ENCODE measurements at places on chromosomes 11 and 22. TPM values are rescaled to one million over a fixed set of nuclear protein-coding genes. Genes with fewer than 3 reads are reported as not detected.
A peak's percentile ranks its signal among the peaks of the same experiment; 100 is the strongest.

DNA sequence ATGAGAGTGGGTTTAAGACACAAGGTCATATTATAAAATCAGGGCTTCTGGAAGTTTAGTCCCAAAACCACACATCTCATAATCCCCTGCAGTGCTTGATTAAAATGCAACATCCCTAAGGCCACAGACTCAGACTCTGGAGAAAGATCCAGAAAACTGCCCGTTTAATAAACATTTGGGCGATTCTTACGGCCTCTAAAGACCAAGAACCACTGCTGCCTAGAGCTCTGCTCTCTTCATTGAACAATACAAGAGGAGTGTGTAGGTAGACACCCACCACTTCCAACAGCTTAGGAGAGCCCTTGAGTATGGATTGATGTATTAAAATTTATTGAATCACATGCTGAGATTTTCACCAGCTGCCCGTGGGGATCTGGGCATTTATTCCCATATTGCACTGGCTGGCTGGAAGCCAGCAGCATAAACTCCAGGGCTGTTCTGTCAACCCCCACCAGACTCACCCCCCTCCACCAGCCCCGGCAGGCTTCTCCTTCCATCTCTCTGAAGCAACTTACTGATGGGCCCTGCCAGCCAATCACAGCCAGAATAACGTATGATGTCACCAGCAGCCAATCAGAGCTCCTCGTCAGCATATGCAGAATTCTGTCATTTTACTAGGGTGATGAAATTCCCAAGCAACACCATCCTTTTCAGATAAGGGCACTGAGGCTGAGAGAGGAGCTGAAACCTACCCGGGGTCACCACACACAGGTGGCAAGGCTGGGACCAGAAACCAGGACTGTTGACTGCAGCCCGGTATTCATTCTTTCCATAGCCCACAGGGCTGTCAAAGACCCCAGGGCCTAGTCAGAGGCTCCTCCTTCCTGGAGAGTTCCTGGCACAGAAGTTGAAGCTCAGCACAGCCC is 749 bp upstream of the BEST1 start:
- peak; percentile 79 for DNase-seq

DNA sequence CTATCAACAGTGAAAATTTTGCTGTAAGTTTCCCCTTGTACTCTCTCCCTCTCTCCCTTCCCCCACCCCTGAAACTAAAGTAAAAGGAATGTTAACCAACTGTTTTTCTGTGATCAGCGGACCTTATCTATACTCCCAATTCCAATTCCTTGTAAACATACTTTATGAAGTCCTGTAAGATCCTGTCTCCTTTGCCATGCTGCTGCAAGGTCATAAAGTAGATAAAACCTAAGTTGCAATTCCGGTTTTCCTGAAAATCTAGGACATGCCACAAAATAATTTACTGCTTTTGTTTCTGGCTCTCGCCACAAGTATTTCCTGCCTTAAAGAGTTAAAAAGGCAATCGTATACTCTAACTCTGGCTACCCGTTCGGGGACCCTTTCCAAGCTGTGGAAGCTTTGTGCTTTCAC is 1469.0 kb downstream of the LRRC4C start:
- DNase-seq = no peak

- no peak for DNase-seq
Measured at GRCh38 chr11:80816966-80817365, 1376.1 kb upstream of the TENM4 start.

DNA sequence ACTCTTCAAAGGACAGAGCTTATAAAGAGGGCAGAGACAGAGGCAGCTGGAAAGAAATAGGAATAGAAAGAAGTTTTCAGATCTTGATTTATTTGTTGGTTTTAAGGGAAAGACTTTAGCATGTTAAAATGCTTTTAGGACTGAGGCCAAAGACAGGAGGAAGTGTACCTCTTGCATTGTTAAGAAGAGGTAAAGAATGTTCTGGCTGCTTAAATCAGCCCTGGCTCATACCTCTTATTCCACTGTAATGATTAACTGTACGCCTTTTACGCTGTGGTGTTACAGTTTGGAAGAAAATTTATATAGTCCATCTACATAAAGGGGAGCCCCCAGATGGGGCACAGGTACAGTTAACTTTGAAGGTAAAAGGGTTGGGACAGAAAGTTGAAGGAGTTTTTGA is 10.1 kb upstream of the MPZL2 start:
- DNase-seq = no peak

GRCh38 chr11:126833065-126833464 is 167.5 kb downstream of the KIRREL3 start:
- DNase-seq = no peak

GRCh38 chr22:27673839-27674238 is 127.7 kb downstream of the MN1 start:
- no peak for DNase-seq

DNA sequence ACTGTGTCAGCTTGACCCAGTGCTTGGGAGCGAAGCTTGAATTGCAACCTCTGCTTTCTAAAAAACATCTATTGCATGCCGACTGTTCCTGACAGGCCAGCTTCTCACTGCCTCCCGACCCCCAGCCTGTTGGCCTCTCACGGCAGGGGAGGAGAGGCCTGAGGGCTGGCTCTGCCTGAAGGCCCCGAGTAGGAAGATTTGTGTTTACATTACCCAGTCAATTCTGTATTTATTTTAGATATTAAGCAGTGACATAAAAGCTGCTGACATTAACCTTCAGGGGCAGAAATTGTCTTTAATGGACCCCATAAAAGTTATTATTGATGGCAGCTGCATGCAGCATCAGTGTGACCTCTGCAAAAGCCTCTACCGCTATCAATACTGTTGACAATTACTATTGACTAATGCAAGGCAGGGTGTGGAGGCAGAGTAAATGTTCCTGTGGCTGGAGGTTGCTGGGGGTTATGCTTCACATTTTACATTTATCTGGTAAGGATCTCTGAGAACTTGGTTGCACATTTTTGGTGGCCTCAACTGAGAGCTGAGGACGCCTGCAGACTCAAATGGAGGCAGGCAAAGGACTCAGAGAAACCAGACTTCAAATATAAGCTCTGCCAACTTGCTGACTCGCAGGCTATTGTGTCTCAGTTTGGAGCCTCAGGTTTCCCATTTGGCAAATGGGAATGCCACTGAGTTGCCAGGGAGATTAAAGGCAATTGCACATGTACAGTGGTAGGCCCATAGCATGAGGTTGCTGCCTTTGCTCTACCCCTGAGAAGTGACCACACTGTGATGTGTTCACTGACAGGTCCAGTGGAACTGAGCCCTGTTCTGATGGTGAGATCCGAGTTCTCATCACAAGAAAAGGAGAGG is 380.5 kb downstream of the TENM4 start:
- DNase-seq = no peak

GRCh38 chr11:111792955-111793500 is 26.8 kb upstream of the PPP2R1B start:
- no peak for DNase-seq

GRCh38 chr11:118090545-118091162 is 3.9 kb upstream of the SMIM35 start:
- no peak for DNase-seq

H19 gene
- 601 TPM for polyA plus RNA-seq

FADS2 gene
- polyA plus RNA-seq = 20.6 TPM

DNA sequence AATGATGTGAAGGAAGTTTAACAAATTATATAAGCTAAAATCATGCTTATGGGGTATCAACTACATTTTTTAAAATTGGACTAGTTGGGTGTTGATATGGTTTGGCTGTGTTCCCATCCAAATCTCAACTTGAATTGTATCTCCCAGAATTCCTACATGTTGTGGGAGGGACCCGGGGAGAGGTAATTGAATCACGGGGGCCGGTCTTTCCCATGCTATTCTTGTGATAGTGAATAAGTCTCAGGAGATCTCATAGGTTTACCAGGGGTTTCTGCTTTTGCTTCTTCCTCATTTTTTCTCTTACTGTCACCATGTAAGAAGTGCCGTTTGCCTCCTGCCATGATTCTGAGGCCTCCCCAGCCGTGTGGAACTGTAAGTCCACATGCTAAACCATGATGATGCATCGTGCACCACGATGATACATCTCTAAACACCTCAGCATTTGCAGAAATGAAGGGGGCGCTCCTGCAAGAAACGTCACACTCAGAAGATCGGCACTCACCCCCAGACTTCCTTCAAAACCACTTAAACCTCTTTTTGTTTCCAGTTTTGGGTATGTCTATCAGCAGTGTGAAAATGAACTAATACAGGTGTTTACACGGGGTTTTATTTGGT is 340.0 kb downstream of the SHANK2 start:
- DNase-seq = no peak

DNA sequence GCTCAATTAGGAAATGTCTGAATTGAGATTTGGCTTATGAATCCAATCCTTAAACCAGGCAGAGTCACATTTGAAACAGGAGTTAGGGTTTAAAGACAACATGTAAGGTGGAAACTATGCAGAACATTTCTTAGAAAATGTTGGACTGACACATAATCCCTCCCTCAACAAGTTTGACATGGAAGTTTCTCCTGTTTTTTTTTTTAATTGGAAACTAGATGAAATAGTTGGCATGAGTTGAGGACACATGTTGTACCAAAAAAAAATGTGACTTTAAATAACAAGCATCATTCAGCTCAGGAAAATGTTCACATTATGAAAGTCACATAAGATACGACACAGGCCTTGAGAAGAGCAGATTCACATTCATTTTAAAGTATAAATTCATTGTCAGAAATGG is 154.9 kb upstream of the DDI1 start:
- no peak for DNase-seq

DNA sequence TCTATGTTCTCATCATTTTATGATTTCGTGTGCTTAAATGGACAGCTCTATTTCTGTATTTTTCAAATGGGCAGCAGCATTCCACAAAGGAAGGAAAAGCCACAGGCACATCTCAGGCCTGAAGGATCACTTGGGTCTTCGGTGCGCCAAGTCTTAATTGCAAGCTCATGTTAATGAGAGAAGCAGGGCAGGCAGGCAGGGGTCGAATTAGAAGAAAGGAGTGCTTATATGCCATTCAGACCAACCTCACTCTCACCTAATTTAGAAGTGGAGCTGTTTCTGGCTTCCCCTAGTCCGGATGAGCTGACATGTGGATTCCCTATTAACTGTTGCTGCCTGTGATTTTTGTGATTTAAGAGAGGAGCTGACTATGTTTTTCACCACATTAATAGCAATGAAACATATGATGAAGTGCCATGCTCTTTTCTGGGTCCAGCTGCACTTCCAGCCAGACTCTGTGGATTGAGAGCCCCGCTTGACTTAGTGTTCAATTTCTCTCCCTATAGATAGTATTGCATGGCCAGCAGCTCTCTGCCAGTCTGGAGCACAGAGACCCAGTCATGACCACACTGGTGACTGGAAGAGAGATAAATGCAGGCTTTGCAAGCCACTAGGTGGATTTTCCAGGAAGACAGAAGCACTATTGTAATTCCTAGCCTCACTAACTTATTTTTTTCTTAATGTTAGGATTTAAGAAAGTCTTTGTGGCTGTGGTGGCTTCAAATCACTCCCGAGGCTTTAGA is 373.9 kb upstream of the FAT3 start:
- DNase-seq = no peak

Data from ovary (tissue), 10 donors.